Stimulated activated memory B cell treated with anti-CD40 and anti-IgM and Interleukin-4, amounts not matched to agents 10 μg/mL and 1 μg/mL and 100 μg/mL, for 72 hours (primary cell): ENCODE measurements at places on chromosomes 4 and X.

DNA sequence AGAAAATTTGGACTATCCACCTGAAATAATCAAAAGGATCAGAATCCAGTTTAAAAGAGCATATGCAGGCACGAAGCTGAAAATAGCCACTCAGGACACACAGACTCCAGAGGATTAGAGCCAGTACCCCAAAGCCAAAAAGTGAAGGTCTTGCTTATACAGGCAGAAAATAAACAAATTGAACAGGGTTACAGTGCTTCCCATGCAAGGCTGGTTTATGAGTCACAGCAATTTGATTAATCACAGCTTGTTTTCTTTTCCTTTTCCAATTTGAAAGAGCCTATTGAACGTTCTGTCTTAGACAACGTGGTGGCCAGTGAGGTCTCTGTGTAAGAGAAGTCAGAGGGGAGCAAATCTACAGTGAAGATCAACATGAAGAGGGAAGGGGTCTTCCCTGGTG lies 10.2 kb downstream of the HGFAC start:
- ATAC-seq: no peak

GRCh38 chr4:12635629-12636028 lies 848.5 kb downstream of the RAB28 start:
- ATAC-seq: no peak

DNA sequence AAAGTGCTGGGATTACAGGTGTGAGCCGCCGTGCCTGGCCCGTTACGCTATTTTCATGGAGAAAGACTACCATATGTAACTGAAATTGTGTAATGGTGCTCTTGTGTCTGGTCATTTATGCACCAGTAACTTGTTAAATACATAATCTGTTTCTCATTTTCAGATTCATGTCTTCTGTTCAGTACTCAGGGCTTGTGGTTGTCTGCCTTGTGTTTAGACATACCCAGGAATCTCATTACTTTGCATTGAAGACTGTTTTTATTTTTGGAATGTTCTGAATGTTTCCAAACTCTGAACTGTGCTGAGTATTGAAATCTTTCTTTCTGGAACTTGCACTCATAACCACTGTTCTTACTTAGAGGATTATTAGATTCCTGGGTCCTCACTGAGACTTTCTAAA lies 52.8 kb downstream of the PDLIM5 start:
- no peak for ATAC-seq

- no peak for ATAC-seq
Observed at GRCh38 chr4:53371049-53371448, 5.2 kb upstream of the SCFD2 start.

- no peak for ATAC-seq
Observed at GRCh38 chr4:120924931-120925330, 2.4 kb upstream of the PRDM5 start.
